NB4 (cell line): ENCODE measurements at places on chromosomes 1 and 21.

- DNase-seq: no peak
These were observed 86.3 kb downstream of the GLIS1 start for GRCh38 chr1:53652441-53653199.

DNA sequence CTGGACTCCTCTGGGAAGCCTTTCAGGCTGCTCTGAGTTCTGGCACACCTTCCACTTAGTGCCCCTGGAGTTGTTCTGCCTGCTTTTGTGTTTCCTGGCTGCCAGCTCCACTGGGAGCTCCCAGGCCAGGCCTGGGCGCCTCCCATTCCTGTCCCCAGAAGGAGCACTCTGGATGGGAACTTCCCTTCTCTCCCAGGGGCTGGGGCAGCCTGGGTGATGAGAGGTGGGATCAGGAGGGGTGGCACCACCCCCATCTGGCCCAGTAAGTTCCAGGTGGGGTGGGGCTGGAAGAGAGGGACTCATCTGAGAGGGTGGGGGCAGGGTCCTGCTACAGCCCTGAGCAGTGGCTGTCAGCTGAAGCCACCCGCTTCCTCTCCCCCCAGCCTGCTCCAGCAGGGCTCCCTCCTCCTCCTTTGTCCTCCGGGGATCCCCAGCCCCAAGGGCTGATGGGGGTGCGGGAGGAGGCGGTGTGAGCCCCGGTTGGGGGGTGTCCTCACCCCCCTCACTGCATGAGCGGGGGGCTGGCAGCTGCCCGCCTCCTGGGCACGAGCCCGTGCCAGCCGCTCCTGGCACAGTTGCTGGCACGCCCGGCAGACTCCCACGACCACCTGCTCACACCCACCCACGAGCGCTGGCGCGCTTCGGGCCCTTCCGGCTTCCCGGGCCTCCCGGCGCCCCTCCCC lies 4.7 kb downstream of the FOXO6 start:
- peak; percentile 41 for DNase-seq

GRCh38 chr1:14919289-14919688 lies 234.3 kb upstream of the TMEM51 start:
- no peak for DNase-seq

GRCh38 chr21:16408280-16408679 lies 678.5 kb downstream of the USP25 start:
- DNase-seq: no peak

DNA sequence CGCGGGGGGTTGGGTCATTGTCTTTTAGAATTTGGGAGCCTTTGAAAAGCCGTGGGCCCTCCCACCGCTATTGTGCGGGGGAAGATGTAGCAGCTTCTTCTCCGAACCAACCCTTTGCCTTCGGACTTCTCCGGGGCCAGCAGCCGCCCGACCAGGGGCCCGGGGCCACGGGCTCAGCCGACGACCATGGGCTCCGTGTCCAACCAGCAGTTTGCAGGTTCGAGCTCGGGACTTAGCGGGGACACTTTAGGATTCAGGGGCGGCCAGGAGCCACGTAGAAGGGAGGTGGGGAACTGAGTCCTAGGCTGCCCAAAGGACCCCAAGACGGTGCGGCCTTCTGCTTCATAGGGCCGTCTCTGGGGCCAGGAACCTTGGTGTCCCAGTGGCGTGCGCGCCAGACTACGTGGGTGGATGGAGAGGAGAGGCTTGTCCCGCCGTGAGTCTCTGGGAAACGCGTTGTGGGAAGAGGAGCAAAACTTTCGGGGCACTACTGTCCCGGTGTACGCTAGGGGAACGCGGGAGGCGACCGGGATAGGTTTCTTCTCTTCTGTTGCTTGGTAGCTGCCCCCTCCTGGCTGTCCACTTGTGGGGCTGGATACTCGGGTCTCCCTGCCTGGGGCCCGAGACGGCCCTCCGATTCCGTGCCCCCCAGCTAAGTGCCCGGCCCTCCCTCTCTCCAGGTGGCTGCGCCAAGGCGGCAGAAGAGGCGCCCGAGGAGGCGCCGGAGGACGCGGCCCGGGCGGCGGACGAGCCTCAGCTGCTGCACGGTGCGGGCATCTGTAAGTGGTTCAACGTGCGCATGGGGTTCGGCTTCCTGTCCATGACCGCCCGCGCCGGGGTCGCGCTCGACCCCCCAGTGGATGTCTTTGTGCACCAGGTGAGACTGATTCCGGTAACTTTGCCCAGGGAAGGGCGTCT lies at the start of gene LIN28A:
Gene LIN28A (plus strand): TSS at position 112 of the 918 bp plus-strand sequence. CDS start 75 bp downstream, at position 187.
- no peak for DNase-seq
